ENCODE measurements at places on chromosomes 7 and 10. TPM values are rescaled to one million over a fixed set of nuclear protein-coding genes. Genes with fewer than 3 reads are reported as not detected.

GRCh38 chr7:45976485-45976856 is 55.4 kb upstream of the IGFBP3 start:
- no peak overlapping the region for H3K27ac ChIP-seq
- H3K36me3 ChIP-seq: no peaks in the 10 kb centered on the region
- no peak for DNase-seq
- H3K4me1 ChIP-seq: peaks cover 2% of the 10 kb centered on the region

RBM20 gene
- total RNA-seq: 1.6 TPM

GRCh38 chr7:93515144-93515543 is 59.4 kb downstream of the CALCR start:
- no peak overlapping the region for H3K27ac ChIP-seq
- H3K36me3 ChIP-seq: no peaks in the 10 kb centered on the region
- DNase-seq: no peak
- no peak overlapping the region for H3K4me3 ChIP-seq

GIMAP5 gene
- 39.3 TPM for total RNA-seq

NEUROD6 gene
- total RNA-seq: not detected

CDHR1 gene
- total RNA-seq: 0.52 TPM

- peaks cover 56% of the 10 kb centered on the region for H3K27me3 ChIP-seq
- H3K4me1 ChIP-seq: peaks cover 8% of the 10 kb centered on the region
- DNase-seq: no peak
- no peak overlapping the region for H3K4me3 ChIP-seq
- no peak overlapping the region for H3K27ac ChIP-seq
Observed at GRCh38 chr7:20779041-20779440, 7.6 kb downstream of the SP8 start.

DNA sequence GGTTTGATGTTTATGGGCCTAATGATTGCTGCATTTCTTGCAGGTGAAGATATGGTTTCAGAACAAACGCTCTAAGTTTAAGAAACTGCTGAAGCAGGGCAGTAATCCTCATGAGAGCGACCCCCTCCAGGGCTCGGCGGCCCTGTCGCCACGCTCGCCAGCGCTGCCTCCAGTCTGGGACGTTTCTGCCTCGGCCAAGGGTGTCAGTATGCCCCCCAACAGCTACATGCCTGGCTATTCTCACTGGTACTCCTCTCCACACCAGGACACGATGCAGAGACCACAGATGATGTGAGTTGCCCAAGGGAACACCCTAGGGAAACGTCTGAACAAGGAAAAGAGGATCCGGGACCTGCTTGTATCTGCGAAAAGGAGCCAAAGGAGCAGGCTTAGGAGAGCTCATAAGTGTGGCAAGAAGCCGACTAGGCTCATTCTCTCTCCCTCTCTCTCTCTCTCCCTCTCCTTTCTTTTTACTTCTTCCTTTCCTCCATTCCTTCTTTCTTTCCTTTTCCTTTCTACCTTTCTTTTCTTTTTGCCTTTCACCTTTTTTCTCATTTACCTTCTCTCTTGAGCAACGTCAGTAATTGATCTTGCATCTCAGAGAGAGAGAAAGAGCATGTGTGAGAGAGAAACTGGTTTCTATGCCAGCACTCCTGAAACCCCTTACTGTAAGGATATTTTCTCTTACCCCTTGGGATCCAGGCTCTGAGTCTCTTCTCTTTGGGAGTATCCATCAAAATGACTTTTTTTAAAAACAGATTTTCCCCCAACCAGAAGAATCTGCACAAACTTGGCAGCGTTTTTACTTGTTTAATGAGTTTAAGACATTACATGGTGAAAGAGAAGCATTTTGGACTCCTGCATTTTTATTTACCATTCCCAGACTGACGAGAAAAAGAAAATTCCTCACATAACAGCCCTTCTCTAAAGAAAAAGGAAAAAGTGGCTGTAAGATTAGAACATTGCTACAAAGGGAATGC is 4.7 kb downstream of the DLX6 start:
- H3K27ac ChIP-seq: no peak overlapping the region
- H3K27me3 ChIP-seq: peaks cover 99% of the 10 kb centered on the region

DNA sequence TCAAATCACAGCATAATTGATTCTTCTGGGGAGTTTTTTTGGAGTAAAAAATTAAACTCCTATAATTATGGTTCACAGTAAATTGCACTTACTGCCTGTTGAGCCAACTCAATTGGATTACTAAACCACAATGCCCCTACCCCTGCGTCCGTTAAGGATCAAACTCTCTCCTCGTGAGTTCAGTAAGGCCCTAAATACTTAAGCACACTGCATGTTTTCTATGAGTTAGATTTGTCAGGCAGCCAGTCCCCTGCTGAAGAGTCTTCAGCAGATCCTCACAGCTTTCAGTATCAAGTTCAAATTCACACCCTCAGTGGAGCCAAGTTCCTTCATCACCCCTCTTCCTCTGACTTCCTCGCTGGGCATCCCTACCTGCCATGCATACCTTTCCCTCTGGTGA is 275.0 kb upstream of the BMPER start:
- H3K27ac ChIP-seq: no peak overlapping the region
- H3K27me3 ChIP-seq: no peaks in the 10 kb centered on the region
- DNase-seq: no peak
- no peak overlapping the region for H3K4me3 ChIP-seq
- no peaks in the 10 kb centered on the region for H3K4me1 ChIP-seq
- no peaks in the 10 kb centered on the region for H3K36me3 ChIP-seq

EPO gene
- total RNA-seq: 0.09 TPM

VPS26A gene
- 14.6 TPM for total RNA-seq

DIP2C gene
- total RNA-seq: 2.2 TPM

- H3K27ac ChIP-seq: no peak overlapping the region
- no peak overlapping the region for H3K4me3 ChIP-seq
- no peak for DNase-seq
- no peaks in the 10 kb centered on the region for H3K27me3 ChIP-seq
Observed at GRCh38 chr10:126239844-126240243, 148.4 kb downstream of the ADAM12 start.

DNA sequence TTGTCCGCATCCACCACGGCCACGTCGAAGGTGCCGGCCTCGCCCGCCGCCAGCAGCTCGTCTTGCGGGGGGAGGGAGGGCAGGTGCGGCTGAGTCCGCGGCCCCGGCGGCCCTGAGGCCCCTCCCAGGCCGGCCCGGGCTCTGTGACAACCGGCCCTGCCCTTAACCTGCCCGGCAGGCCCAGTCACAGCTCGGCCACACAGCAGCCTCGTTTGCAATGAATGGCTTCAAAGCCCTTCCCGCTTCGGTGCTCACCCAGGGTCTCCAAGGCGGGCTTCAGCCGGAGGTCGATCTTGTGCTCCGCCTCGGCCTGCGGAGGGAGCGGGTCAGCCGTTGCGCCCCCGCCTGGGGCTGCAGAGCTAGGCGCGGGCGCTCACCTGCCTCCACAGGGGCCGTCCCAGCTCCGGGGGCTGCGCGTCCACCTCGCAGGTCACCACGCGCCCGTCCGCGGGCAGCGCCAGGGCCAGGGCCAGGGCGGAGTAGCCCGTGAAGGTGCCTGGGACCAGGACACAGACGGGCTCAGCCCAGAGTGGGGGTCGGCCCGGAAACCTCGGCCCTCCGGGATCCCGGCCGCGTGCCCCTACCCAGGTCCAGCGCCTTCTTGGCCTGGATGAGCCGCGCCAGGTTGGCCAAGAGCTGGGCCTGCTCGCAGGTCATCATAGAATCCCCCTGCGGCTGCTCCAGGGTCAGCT is 928 bp downstream of the COMTD1 start:
- H3K4me1 ChIP-seq: peaks cover 2% of the 10 kb centered on the region
- no peaks in the 10 kb centered on the region for H3K27me3 ChIP-seq
- peak overlapping the region; percentile 51 for H3K27ac ChIP-seq
- H3K4me3 ChIP-seq: peak overlapping the region; percentile 66

GRCh38 chr7:12431886-12432556 is 28.4 kb upstream of the VWDE start:
- no peak for DNase-seq
- no peak overlapping the region for H3K4me3 ChIP-seq
- no peak overlapping the region for H3K27ac ChIP-seq
- no peaks in the 10 kb centered on the region for H3K27me3 ChIP-seq
- H3K4me1 ChIP-seq: no peaks in the 10 kb centered on the region
- H3K36me3 ChIP-seq: no peaks in the 10 kb centered on the region

GALNT17 gene
- total RNA-seq: 1.8 TPM

- no peaks in the 10 kb centered on the region for H3K36me3 ChIP-seq
- H3K4me3 ChIP-seq: no peak overlapping the region
- peaks cover 17% of the 10 kb centered on the region for H3K4me1 ChIP-seq
- no peak overlapping the region for H3K27ac ChIP-seq
- H3K27me3 ChIP-seq: peaks cover 42% of the 10 kb centered on the region
Observed at GRCh38 chr10:22473044-22473443, 127.7 kb downstream of the SPAG6 start.

NANOS1 gene
- total RNA-seq: 0.52 TPM

- H3K27ac ChIP-seq: no peak overlapping the region
- H3K4me1 ChIP-seq: no peaks in the 10 kb centered on the region
- no peak for DNase-seq
- H3K27me3 ChIP-seq: no peaks in the 10 kb centered on the region
- no peak overlapping the region for H3K4me3 ChIP-seq
- peaks cover 38% of the 10 kb centered on the region for H3K36me3 ChIP-seq
Observed at GRCh38 chr10:86450806-86451603, 70.6 kb downstream of the WAPL start.

GRCh38 chr10:100735337-100736143 is 9.8 kb upstream of the PAX2 start:
- H3K4me3 ChIP-seq: no peak overlapping the region
- H3K4me1 ChIP-seq: peaks cover 11% of the 10 kb centered on the region
- no peak for DNase-seq

DNA sequence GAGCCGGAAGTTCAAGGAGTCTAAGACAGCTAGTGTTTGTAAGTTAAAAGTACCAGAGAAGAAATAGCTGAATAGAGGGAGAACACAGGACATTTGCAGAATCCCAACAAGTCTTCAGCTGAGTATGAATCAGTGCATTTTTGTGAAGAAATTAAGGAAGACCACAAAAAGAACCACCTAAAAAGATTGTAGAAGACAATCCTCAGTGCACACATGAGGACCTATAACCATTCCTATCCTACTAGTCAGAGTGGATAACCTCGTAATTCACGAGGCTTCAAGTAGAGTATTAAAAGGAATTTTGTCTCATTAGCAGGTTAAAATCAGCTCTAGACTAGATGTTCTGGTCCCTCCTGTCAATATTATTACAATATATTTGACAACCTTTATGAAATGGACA is 295.4 kb upstream of the KAT6B start:
- no peaks in the 10 kb centered on the region for H3K4me1 ChIP-seq
- H3K27ac ChIP-seq: no peak overlapping the region
- no peaks in the 10 kb centered on the region for H3K36me3 ChIP-seq
- no peak for DNase-seq

DNA sequence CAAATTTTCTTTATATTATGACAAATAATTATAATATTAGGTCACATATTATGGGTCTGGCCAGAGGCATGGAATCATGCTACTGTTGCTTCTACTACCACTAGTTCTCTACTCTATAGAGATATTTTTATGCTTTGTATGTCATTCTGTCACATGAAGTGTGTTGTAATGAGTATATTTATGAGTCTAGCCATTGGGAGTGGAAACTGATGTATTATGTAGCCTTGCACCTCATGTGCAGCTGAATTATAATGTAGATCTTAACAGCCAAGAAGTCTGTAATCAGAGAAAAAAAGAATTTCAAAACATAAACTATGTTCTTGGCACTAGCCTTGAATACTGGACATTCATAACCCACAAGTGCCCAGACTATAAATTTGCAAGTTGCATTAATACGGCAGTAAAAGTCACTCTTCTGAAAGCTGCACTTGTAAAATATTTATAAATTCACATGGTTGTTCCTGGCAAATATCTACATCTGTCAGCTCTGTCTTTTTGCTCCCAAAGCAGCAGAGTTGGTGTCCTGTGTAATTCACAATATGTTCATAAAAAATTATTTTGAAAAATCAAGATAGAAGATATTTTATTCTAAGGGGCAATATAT is 48.6 kb upstream of the SKAP2 start:
- no peak overlapping the region for H3K27ac ChIP-seq
- no peaks in the 10 kb centered on the region for H3K4me1 ChIP-seq
- no peak overlapping the region for H3K4me3 ChIP-seq
- H3K27me3 ChIP-seq: no peaks in the 10 kb centered on the region
- H3K36me3 ChIP-seq: no peaks in the 10 kb centered on the region

GPR26 gene
- total RNA-seq: 0.09 TPM
